ENCODE measurements at places on chromosomes 4 and X.

DNA sequence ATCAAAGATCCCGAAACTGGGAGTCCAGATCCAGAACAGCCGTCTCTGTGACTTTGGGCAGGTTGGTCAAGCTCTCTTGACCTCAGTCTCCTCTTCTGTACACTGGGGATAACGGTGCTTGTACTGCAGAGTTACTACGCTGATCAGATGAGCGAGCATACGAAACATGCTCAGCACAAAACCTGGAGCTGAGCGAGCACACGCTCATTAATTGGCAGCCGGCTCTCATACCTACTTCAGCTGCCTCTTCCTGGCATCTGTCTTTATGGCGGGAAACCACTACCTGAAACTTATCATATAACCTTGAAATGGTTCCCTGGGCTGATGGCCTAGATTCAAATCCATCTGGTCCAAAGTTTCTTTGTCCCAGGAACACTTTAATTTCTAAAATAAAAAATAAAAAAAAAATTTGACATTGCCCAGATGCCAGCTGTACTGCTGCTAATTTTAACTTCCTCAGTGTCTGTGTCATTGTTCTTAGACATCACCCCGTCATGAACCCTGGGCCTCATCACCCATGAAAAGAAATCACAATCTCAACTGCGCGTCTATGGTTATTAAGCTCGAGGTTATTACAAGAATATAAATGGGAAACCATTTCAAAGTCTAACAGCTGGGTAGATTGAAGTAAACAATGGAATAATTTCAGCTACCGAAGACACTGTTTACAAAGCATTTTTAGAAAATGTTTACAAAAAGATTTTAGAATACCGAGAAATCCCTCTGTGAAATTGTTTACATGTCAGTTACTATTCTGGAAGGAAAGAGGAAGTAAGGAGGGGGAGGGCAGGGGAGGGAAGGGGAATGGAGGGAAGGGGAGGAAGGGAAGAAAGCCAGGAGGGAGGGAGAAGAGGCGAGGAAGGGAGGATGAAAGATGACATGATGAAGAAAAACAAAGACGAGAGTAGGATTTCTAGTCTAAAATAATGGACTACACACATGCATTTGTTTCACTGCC is 49.0 kb downstream of the CRMP1 start:
- DNase-seq = no peak

DNA sequence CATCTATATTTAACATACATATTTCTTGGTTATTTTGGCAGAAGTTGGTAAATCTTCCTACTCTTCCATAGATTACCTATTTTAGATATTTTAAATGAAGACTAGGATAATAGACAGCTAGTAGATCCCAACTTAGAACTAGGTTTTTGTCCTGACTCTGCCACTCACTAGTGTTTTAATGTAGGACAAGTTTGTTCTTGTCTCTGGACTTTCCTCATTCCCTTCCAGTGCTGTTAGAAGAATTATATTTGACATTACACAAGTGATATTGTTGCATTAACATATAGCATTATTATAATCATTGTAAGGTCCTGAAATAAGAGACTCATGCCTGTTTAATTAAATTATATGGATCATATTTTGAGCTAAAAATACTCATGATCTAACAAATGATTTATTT is 24.1 kb upstream of the ALB start:
- DNase-seq = no peak

GRCh38 chr4:2794486-2795299 is 1.8 kb downstream of the SH3BP2 start:
- DNase-seq = no peak

- no peak for DNase-seq
These were observed 1.7 kb upstream of the TMEM271 start for GRCh38 chr4:577499-578450.

- no peak for DNase-seq
These were observed 403.4 kb upstream of the NR3C2 start for GRCh38 chr4:148845609-148846008.

- DNase-seq = no peak
These were observed 116.4 kb downstream of the TSPAN5 start for GRCh38 chr4:98542011-98542410.

DNA sequence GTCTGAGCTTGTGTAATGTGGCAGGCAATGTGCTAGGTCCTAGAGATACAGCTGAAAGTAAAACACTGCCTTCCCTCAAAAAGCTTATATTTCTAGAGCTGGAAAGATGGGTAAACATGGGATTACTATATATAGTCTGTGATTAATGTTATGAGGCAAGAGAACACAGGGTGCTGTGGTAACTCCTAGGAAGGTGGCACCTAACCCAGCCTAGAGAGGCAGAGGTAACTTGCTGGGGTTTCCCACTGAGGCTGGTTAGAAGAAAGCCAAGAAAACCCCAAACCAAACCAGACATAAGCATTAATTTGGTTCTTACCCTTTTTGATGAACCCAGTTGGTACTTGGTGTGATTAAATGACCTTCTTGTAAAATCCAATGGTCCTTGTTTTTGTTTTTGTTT is 315.0 kb downstream of the PPP1R2C start:
- DNase-seq = no peak

DNA sequence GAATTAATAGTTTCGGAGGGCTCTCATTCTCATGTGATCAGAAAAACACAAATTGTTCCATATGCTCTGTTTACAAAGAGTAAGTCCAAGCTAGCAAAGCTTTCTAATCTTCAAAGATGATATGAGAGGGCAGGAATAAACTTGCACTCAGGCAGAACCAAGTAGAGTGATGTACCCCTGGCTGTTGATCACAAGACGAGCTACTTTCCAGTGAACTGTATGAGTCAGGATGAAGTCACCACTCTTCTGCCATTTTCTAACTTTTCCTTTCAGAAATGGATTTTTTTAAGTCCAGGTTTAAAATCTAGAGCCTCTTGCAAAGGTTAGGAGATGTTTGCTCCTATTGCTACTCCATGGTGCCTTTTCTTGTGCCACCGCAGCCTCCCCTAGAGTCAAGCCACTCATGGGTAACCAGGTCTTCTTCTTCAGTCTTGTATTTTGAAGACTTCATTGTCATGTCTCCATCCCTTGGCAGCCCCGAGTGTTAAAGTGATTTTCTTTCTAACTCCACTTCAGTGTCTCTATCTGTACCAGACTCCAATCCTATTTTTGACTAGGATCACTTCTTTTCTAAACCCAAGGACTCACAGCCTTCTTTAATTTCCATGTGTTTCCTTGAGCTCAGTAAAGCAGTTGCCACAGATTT is 171.9 kb upstream of the GALNT7 start:
- DNase-seq = no peak

DNA sequence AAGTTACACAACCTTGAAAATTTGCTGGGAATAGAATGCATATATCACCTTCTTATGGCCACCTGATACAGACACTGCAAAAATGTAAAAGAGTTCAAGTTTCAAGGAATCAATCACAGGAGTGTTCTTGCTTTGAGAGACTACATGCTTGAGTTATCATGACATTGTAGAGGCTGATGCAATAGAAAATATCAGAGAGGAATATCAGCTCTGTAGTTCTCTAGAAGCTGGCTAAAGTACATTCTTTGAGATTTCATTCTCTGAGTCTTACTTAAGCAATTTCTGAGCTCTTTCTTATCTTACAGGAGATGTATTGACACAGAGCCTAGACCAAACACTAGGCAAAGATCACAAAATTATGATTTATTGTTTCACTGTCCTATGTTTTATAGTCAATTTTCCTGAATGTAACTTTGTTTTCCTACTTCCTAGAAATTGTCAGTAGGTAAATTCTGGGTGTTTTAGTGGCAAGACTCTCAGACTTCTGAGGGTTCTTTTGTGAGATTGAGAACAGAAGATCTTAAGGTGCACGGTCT is 152.1 kb upstream of the HPGD start:
- no peak for DNase-seq

- DNase-seq = no peak
These were observed 73.5 kb downstream of the MSN start for GRCh38 chrX:65740909-65741308.

GRCh38 chr4:6491235-6491634 is 18.8 kb upstream of the PPP2R2C start:
- DNase-seq = no peak

DNA sequence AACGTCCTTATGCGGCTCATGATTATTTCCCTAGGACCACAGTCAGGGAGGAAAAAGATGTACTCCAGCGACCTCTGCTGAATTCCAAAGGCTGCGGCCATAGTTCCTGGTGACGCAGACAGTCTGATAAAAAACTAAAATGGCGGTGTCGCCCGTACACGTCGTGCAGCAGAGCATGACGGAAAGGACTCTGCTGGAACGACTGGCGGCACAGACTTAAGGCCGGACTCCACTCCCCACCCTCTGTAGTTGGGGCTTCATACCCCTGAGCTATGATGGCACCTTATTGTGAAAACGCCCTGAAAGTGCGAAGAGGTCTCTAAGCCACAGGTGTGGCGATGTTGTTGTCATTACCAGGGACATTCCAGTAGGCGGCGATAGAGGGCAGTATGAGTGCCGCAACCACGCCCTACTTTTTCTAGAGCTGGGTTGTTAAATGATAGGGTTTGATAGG is 90.0 kb upstream of the EDA2R start:
- DNase-seq = peak; percentile 1

DNA sequence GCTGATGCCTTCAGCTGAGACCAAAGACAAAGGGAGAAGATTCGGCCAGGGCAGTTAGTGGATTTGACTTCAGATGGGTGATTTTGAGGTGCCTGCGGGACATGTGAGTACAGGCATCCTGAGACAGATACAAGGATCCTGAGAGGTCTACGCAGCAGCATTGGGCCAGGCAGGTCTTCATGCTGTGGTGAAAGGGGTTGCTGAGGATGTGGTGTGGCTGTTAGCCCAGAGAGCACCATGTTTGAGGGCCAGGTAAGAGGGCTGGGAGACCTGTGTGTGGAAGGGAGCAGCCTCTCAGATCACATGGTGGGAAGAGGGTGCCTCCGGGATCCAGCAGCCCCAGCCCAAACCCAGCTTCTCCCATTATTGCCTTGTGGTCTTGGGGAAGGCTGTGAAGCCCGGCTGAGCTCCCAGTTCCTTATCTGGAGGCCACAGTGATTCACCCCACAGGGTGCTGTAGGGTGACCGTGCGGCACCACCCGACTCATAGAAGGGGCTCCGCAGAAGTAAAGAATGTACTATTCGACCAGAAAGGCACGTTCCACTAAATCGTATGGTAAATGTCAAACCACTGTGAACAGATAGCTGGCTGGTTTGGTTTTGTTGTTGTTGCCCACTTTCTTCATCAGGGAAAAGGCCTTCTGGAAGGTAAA is 27.7 kb upstream of the TADA2B start:
- no peak for DNase-seq

DNA sequence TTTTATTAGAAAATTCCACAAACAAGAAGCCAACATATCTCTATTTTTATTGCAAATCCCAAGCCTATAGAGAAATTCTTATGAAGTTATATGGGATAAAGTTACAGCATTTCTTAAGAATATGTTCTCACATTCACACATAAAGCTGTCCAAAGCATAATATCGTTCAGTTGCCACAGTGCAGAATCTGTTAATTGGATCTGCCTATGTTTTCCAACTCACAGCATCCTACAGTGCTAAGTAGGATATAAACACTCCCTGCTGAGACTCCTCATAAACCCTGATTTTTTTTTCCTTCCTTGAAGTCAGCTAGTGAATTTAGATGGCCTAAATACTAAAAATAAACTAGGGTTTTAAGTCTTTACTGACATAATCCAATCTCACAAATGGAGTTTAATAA is 307.9 kb downstream of the PDGFC start:
- no peak for DNase-seq

DNA sequence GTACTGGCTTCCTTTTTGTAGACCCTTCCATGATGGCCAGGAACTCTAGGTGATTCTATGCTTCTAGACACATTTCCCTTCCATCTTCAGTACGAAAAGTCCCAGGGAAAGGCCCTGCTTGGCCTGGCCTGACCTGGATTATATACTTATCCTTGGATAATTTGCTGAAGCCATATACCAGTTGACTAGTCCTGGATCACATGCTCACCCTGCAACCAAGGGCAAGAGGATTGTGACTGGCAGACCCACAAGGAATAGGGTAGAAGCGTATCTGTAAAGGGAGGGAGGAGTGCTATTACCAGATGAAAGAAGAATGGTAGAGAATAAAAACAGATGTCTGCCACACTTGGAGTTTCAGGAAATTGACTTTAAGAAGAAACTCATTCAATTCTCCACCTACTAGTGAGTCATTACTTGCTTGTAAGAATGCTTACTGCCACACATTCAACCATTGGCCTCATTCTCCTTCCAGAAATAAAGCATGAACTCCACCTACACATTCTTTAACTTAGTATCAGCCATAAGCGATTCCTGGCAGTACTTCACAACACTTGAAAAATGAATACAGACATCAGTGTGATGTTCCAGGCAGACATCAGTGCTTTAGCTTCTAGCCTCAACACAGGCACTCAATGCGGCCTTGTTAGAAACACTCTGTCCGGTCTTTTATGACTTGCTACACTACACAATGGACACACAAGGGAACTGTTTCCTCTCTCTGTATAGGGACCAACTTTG is 141.8 kb downstream of the CBR4 start:
- no peak for DNase-seq

GRCh38 chr4:78650106-78651024 is 98.8 kb downstream of the ANXA3 start:
- no peak for DNase-seq

DNA sequence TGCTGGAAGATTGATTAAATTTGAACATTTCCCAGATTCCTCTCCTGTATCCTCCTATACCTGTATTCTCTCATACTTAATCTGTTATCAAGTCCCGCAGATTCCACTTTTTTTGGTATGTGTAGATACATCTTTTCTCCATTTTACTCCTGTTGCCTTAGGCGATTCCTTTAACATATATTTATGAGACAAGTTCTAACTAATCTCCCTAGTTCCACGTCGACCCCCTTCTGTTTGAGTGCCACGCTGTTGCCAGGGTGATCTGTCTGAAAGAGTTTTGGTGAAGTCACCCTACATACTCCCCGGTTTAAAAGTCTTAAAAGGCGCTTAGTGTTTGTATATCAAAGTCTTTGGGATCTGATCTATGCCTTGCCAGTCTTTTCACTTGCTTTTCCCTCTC is 2.4 kb downstream of the HNRNPH2 start:
- DNase-seq = no peak

- no peak for DNase-seq
These were observed 112.5 kb upstream of the HAND2 start for GRCh38 chr4:173642509-173642908.

- no peak for DNase-seq
These were observed 77.2 kb upstream of the BCOR start for GRCh38 chrX:40174854-40175510.

GRCh38 chr4:174591243-174592021 is 69.1 kb upstream of the HPGD start:
- no peak for DNase-seq

Measured in germinal center (tissue), 1 donor.